Adipocyte (in vitro differentiated cells): ENCODE measurements at places on chromosomes 12 and 14.

- DNase-seq: peak; percentile 22
Observed at GRCh38 chr12:123712780-123713319, 697 bp downstream of the ATP6V0A2 start.

DNA sequence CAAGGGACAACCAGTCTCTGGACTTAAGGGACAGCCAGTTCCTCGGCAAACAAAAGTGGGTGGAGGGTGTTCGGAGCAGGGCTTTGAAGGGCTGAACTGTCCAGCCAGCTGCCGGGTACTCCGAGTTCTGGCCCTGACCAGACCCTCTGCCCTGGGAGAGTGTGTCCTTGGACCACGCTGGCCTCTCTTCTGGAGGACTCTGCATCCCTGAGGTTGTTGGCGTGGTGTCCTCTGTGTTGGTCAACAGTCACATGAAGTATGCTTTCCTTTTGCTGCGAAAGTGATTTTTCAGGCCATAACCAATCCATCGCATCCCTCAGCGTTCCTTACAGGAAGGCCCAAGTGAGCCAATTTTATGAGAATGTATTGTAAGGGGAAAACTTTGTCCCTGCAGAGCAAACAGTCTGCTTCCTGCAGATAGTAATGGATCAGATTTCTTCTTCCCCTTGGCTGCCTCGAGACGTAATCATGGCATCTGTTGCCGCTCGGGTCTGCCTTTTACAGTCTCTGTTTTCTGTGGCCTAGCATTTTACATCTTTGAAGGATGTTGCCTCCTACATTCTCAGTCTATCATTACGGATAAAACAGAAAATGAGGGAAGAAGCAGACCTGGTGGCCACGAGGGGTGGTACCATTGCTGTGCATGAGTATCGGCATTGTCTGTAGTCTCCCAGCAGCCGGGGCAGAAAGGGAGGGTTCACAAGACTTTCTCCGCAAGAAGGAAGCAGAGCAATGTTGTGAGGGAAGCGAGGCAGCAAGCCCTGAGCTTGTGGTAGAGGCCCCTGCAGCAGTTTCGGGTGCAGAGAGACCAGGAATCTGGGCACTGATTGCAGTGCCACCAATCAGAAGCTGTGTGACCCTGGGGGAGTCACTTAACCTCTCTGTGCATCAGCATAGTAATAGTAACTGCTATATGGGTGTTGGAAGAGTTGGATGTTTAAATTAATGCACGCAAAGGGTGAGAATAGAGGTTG is 47.4 kb downstream of the SMIM41 start:
- no peak for DNase-seq

DNA sequence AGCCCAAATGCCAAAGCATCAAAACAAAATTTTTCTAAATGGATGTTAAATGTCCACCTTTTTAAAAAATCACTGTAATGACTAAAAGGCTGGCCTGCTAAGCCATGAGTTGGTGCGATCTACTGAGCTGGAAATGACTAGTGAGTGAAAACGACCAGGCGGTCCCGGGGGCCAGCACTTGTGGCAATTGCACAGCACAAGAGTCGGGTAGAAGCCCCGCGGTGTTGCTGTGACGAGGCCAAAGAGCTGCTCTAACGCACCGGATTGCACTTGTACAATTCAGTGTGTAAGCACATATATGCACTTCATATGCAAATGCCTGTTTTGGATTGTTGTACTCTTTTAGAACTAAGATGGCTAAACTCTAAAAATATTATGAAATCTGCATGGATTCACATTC is 64.1 kb upstream of the DYNC1H1 start:
- DNase-seq: no peak

GRCh38 chr14:63393012-63393411 is 74.3 kb upstream of the GPHB5 start:
- no peak for DNase-seq

DNA sequence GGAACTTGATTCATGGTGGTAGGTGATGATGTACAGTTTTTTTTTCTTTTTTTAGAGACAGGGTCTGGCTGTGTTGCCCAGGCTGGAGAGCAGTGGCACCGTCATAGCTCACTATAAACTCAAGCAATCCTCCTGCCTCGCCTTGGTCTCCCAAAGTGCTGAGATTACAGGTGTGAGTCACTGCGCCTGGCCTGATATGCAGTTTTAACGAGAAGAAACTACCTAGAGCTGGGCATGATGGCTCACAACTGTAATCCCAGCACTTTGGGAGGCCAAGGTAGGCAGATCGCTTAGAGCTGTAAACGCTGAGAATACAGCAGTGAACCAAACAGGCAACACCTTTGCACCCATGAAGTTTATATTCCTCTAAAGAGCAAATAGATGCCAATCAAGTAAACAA is 13.0 kb upstream of the VPS37B start:
- DNase-seq: no peak

DNA sequence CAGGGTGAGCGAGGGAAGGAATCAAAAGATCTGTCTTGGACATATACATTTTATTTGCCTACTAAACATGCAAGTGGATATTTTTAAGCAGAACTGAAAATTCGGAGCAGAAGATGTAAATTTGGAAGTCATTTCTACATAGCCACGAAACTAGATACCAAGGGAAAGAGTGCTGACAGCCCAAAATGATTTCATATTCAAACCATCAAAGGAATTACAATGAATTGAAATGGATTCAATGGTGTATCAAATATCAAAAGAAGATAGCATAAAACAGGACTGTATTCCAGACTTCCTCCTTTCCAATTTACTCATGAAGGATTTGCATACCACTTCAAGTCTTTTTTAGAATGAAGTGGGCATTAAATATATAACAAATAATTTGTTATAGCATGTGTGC is 313.5 kb upstream of the KITLG start:
- peak; percentile 14 for DNase-seq

DNA sequence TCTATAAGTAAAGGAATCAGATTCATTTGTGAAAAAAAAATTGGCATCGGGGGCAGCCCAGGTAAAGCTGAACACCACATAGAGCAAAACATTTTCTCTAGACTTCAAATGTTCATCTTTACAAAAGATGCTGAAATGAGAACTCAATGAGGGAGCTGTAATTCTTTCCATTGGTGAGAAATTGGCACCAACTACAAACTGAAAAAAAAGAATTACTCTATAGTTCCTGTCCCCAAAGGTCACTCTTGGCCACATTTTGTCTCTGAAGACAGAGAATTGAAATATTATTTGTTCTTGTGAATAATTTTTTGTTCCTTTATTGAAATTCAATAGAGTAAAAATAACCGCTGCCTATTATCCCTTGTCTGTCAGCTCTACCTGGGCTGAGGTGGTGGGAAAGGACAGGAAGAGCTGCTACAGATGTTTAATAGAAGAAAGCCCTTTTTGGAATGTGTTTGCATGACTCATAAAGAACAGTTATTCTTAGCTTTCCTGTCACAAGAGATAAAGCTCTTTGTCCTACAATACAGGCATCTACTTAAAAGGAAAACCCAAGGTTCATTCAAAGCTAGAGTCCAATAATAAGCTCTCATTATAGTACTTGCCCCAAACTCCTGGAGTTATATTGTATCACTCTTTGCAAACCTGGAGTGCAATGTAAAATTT is 380.1 kb upstream of the KITLG start:
- DNase-seq: peak; percentile 39

GRCh38 chr14:52051871-52052270 is 17.0 kb downstream of the NID2 start:
- DNase-seq: no peak

- no peak for DNase-seq
Observed at GRCh38 chr14:66008631-66009030, 477.5 kb upstream of the CCDC196 start.

DNA sequence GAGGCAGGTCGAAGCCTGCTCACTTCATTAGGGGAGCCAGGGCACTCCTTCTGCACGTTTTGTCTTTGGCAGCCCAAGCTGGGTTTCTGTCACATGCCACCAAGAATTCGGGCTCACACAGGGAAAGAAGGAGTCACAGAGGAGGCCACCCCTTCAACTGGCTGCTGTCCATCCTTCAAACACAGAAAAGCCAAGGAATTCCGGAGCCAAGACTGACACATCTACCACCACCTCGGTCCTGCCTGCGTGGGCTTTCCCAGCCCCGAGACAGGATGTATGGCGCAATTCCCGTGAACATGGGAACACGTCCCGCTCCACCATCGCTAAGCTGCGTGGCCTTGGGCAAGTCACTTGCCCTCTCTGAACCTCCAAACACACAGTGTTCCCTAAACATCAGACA is 70.4 kb downstream of the NCOR2 start:
- peak; percentile 30 for DNase-seq

GRCh38 chr14:68408680-68409079 is 384.2 kb downstream of the ZFP36L1 start:
- no peak for DNase-seq

- DNase-seq: no peak
Observed at GRCh38 chr12:12358528-12358927, 1.6 kb downstream of the BORCS5 start.

- no peak for DNase-seq
Observed at GRCh38 chr12:96948782-96949181, 41.7 kb downstream of the NEDD1 start.

DNA sequence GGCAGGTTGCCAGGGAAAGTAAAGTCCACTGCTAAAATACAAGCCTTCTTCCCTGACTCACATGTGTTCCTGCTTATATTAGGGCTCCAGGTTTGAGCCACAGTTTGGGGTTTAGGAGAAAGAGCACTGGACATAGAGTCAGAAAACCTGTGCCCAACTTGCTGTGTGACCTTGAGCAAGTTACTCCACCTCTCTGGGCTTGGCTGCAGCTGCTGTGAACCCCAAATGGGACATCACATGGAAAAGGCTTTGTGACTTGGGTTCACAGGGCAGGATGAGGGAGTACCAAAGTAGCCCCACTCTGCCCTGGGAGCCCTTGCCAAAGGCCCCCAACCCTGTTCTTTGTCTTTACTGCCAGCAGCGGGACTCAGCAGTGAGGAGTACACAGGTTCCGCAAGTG is 79.0 kb upstream of the NOS1 start:
- DNase-seq: no peak

GRCh38 chr14:29738950-29739349 is 188.7 kb downstream of the PRKD1 start:
- DNase-seq: no peak

- DNase-seq: no peak
Observed at GRCh38 chr12:30257618-30258017, 438.1 kb downstream of the IPO8 start.

DNA sequence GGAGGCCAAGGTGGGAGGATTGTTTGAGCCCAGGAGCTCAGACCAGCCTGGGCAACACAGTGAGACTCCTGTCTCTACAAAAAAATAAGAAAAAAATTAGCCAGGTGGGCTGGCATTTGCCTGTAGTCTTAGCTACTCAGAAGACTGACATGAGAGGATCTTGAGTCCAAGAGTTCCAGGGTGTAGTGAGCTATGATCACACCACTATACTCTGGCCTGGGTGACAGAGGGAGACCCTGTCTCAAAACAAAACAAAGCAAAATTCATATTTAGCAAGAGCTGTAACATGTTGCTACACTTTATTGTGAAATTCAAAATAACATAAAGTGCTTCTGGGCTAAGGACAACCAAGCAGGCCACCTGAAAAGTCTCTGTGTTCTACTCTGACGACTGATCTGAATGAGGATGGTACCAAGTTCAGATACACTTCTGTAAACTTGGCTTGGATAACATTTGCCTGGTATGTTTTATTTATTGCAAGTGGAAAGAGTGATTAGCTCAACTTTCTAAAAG is 11.6 kb upstream of the STRN3 start:
- peak; percentile 42 for DNase-seq

GRCh38 chr12:91250273-91250665 is 67.7 kb upstream of the DCN start:
- DNase-seq: peak; percentile 73

DNA sequence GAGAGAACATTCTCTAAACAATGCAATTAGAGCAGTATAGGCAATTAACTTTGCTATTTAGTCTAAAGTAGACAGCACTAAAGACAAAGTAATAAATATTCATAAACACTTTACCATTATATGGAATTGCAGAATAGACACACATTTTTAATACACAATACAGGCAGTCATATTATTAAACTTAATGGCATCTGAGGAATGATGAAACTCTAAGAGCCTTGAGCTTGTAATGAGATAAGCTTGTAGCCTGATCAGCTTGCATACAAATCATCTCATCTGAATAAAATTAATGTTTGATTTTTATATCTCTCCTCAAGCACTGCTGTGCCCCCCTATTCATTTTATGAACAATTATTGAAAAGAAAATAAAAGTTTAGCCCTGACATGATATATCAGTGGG is 107.6 kb downstream of the MGAT4C start:
- DNase-seq: no peak
